ACHN (cell line): ENCODE measurements at places on chromosomes 2 and 18.
A peak's percentile ranks its signal among the peaks of the same experiment; 100 is the strongest.

GRCh38 chr2:1238598-1239138 is 174.6 kb upstream of the TPO start:
- no peak for DNase-seq

DNA sequence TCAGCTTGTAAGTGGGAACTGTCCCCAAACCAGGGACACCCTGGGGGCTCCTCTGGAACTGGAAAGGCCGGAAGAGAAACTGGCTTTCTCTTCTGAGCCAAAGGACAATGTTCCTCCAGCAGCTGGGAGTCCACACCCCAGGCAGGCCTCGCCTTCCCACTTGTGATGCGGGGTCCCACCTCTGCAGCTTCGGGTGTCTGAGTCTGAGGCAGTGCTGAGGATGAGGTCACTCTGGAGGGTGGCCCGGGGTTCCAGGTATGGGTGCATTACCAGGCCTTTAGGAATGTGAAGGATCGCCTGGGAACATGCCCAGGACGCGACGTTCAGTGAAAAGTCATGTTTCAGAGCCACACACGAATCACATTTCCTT is 18.2 kb upstream of the BOK start:
- peak; percentile 27 for DNase-seq

GRCh38 chr18:79572848-79573451 is 106.7 kb upstream of the CTDP1 start:
- no peak for DNase-seq

DNA sequence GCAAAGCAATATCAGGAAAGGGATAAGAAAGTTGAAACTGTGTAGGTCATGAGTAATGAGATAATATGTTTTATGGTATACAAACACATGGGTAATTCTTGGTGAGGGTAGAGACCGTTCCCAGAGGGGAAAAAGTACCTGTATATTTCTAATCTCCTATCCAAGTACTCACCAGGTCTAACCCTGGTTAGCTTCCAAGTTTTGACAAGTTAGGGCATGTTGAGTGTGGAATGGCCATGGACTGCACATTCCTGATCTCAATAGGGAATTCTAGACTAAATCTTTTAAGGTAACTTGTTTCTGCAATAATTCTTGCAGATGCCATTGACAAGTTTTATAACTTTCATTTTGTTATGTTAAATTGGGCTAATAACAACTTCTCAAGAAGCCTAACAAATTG is 216.6 kb downstream of the SPAG16 start:
- DNase-seq = no peak

- DNase-seq = no peak
Measured at GRCh38 chr18:24669502-24669901, 209.1 kb downstream of the HRH4 start.

DNA sequence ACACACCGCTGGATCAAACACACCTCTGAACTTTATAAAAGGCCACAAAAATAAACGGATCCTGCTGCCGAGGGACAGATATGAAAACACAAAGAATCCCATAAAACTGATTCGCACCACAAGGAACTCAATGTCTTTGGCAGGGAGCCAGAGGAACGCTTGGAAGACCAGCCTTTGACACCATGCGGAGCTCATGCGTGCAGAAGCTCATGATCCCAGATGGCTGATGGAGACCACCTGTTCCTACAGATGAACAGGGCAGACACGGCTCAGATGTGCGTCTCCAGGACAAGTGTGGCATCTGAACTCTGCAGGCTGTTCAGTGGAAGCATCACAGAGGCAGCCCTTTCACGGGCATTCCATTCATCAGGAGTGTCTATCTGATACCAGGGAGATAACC is 24.9 kb downstream of the COPS9 start:
- DNase-seq = no peak

- no peak for DNase-seq
Measured at GRCh38 chr18:80147037-80147417, 38.0 kb downstream of the ADNP2 start.

- no peak for DNase-seq
Measured at GRCh38 chr18:76432970-76433767, 61.9 kb downstream of the ZNF516 start.

DNA sequence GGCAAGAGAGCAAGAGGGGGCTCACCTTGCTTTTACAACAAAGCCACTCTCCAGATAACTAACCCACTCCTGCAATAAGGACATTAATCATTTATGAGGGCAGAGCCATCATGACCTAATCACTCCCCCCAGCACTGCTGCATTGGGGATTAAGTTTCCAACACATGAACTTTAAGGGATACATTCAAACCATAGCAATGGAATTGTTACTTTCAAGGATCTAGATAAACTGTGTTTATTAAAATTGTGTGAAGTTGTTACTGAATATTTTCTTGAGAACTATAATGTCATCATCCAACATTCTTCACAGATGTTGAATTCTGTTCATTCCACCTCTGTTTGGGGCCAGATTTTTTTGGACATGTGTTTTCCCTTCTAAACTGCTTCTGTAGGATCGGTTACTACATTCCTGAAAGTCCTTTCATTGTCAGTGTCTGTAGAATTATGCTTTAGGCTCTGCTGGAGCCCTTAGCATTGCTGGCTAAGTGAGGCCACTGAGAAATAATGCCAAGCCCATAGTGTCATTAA is 50.4 kb downstream of the SPATS2L start:
- DNase-seq = no peak

DNA sequence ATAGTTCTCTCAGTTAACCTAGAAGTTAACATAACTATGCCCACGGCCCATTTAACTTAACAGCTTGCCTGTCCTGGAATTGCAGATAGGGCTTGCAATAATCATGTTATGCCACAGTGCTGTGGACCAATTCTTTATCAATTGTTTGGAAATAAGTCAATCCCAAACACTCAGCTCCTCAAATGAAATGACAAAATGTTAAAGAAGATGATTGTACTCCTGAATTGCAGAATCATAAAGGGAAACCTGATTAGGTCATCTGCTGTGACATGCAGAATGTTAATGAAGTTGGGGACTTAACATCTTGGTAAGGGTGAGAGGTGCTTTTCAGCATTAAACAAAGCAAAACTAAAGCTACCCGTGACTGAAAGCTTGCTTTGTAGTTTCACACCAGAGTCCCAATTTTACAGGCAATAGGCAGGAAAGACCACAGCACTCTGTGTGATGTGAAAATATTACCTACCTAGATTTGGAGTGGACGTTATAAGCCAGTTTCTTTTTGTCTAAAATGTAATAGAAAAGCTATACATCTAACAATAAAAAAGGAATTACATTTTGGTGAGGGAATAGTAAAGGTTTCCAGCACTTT is 364.0 kb downstream of the GPD2 start:
- DNase-seq = no peak

DNA sequence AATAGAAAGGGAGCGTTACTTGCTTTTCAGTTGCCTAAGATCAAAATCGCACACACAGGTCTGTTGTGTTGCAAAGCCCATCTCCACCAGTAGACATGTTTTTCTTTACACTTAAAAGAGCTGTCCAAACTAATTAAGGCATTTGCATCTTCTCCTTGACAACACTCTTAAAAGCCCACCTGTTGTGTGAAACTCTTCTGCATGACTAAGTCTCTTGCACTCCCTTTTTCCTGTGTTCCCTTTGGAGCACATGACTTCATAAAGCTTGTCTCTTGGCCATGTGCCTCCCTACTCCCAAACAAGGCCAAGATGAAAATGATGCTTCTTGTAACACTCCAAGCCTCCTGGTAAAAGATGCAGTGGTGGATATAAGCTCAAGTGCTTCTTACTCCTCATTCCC is 26.1 kb downstream of the PID1 start:
- no peak for DNase-seq

DNA sequence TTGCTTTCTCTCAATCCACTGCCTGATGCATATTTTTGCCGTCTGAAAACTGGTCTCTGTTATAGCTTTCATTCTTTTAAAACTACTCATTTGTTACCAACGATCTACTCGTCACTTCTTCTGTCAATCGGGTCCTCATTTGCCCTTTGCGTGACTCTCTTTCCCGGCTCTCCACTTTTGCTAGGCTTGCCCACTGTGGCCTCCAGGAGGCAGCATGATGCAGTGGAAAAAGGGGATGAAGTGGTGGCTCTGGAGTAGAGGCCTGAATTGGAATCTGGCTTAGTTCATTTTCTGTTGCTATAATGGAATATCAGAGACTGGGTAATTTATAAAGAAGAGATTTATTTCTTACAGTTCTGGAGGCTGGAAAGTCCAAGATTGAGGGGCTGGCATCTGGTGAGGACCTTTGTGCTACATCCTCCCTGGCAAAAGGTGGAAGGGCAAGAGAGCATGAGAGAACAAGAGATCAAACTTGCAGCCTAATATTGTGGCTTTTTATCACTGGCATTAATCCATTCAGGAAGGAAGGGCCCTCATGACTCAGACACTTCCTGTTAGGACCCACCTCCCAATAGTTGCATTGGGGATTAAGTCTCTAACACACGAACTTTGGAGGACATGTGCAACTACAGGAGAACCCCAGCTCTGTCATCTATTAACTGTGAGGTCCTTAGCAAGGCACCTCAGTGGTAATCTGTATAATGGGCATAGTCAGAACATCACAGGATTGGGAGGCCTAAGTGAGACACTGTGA is 15.4 kb downstream of the GDF7 start:
- peak; percentile 42 for DNase-seq

DNA sequence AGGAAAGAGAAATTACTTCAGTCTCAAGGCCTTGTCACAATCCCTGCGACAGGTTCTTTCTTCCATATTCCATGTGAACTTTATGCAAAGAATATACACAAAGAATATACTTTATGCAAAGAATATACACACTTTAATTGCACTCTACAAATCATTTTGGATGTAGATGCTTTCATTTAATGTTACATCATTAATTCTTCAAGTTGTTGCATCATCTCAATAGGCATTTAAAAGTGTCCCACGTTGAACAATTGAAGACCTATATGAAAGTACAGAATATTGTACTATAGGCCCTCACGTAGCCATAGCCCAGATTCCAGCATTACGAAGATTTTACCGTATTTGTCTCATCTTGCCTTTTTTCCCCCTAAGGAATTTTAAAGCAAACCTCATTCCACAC is 33.1 kb upstream of the MAL start:
- DNase-seq = no peak

- DNase-seq = no peak
Measured at GRCh38 chr2:235934774-235935484, 233.3 kb downstream of the GBX2 start.

DNA sequence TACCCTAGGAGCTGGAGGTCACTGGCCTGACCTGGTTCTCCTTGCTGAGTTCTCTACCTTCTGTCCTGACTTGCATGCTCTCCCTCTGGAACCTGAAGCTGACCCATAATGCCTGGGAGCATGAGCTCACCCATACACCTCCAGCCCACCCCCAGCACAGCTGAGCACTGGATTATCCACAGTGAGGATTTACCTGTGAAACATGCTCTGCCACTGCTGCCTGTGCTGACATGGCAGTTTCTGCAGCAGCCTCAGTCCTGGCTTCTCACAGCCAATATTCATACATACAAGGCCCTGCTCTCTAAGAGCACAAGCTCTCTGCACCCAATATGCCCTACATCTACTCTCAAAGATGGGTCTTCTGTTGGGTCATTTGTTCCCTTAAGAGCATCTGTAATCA is 5.0 kb downstream of the CXCR2 start:
- no peak for DNase-seq

DNA sequence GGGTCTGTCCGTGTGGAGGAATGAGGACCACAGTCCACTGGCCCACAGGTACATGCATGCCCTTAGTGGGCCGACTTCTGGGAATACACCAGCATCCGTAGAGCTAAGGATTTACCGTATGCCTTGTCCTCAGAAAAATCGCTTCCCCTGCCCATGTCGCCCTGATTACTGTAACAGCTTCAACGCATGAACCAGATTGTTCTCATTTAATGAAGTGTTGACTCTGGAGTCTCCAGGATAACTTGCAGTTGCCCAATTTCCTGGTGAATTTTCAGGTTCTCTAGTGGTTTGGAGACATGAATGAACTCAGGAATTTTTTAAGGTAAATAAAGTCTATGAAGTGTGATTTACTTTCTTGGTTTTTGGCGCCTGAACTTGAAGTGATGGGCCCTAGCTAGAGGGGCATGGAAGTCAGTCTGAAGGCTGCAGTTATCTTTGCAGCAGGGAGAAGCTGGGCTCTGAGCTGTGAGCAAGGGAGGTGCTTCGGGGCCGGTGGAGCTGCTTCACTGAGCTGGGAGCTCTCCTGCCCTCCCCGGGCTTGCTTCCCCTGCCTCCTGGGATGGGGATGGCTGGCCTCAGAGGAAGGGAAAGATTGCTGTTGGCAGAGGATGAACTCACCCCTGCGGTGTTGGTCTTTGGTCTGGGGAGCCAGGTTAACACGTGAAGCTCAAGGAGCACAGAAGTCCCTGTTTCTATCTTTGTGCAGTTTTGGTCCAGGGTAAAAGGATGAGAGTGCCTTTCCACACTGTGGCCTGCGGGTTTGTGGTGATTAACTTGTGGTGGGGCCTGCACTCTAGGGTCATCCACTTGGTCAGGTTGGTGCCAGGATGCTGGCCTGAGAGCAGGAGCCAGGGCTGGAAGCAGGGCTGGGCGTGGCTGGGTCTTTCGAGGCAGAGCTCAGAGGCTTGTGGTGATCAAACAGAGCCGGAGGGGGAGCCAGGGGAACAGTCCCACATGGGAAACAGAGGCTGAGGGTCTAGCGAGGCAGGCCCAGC is 28.1 kb downstream of the TCF7L1 start:
- no peak for DNase-seq

GRCh38 chr2:196215376-196215775 is 44.0 kb upstream of the STK17B start:
- no peak for DNase-seq

GRCh38 chr2:135728064-135728743 is 13.5 kb upstream of the UBXN4 start:
- no peak for DNase-seq

DNA sequence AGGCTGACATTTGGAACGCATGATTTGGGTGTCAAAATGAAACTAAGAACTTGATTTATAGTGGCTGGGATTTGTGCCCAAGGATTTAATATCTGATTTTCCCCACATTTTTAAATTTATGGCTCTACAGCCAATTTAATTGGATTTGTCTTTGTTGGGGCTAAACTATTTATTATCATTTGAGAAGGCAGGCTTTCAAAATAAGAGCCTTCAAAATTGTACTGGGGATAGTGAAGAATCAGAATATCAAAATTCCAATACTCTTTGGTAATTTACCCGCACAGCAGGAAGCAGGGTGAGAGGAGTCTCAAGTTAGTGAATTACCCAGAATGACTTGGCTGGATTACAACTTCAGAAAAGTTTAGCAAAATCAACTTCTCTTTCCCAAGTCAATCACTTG is 278.1 kb downstream of the LRATD1 start:
- DNase-seq = no peak

GRCh38 chr2:109331081-109331480 is 202.1 kb downstream of the SH3RF3 start:
- DNase-seq = no peak

DNA sequence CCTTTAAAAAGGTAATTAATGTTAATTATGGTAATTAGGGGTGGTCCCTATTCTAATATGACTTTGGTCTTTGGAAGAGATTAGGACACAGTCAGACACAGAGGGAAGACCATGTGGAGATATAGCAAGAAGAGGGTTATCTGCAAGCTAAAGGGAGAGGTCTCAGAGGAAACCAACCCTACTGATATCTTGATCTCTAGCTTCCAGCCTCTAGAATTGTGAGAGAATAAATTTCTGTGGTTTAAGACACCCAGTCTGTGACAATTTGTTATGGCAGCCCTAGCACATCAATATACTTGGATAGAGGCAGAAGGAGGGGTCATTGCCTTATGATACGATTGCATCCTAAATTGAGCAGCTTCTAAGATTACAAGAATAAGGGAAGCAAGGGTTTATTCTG is 21.3 kb upstream of the NT5C1B start:
- no peak for DNase-seq
